ENCODE measurements at places on chromosomes 1 and 21.

DNA sequence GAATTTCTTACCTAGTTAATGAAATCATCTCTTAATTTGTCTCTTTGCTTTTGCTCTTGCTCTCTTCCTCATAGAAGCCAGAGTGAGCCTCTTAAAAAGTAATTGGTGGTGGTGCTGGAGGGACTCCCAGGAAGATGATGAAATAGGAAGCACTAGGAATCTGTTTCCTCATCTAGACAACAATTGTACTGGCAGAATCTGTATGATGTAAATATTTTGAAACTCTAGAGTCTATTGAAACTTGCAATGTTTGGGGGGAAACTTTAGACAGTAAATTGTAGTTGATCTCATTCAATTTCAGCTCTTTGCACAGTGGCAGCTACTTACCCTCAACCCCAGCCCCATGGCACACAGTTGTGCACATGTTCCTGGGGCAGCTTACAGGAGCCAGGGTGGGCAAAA, 10.6 kb downstream of the RGSL1 start:
- no peak for DNase-seq

DNA sequence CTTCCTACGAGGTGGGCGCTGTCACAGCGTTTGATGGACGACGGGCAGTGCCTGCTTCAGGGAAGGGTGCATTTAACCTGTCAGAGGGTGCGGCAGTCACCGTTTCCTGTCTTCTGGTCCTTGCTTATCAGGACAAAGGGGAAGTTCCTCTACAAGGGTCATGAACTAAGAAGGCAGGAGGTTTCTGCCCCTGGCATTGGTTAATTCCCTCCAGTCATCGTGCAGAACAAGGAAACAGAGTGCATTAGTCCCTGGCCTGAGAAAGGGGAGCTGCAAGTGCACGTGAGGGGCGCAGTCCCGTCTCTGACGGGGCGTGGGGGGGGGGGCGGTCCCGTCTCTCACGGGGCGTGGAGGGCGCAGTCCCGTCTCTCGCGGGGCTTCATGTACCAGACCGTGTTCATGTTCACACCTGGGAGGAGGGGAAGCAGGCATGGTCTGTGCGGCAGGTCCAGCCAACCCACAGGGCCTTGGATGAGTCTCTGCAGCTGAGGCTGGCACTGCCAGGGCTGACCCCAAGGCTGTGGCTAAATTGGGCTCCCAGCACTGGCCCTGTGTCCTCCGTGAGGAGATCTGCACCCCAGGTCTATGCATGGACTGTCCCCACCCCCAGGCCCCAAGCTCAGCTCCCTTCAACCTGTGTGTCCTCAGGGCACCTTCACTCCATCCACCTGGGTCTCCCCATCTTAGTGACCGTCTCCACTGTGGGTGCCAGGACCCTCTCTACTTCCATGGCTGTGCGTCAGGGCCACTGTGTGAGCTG, 89.2 kb upstream of the COL6A1 start:
- DNase-seq, result no peak

DNA sequence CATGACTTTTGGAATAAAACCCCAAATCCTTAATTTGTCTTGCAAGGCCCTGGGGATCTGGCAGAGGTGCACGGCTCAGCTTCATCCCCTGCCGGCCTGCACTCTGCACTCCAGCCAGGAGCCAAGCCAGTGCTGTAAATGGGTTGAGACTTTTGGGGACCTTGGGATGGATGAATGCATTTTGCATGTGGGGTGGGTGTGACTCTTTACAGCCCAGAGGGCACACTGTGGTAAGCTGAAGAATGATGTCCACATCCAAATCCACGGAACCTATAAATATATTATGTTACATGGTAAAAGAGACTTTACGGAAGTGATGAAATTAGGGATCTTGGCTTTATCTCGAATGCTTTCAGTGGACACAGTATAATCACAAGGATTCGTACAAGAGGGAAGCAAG, 177.8 kb downstream of the EDEM3 start:
- DNase-seq, result no peak

DNA sequence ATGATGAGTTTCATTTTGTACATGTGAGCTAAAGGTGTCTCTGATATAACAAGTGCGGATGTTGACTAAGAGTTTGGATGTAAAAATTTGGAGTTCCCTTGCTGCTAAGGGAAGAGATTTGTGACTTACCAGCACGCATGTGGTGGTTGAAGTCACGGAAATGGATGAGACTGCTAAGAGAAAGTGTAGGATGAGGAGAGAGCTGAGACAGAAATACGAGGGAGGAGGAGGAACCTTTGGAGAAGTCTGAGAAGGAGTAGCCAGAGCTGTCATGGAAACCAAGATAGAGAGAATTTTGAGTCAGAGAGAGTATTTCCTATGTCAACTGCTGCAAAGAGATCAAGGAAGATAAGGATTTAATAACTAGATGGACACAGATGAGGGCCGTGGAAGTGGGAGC, 106.5 kb upstream of the COL24A1 start:
- DNase-seq, result no peak

DNA sequence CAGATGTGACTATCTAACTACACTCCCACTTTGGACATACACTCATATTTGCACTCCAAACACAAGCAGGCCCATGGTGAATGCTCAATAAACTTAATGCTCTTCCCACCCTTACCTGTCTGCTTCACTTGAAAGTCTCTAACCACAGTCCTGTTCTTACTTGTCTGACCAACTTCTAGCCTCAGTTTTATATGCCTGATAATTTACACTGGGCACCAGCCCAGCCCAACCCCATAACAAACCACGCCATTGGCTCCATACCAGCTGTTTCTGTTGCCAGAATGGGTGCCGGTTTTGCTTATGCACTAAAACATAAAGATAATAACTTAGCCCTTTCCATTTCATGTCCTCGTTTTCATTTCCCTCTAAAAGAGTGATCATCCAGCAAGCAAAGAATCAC, 395.4 kb downstream of the NTNG1 start:
- no peak for DNase-seq

- no peak for DNase-seq
These were observed 32.7 kb upstream of the ETV3 start for GRCh38 chr1:157170677-157171515.

All from NCI-H2081 treated with DMSO at 0.1 percent for 48 hours (cell line).